A673 (cell line): ENCODE measurements at places on chromosomes 3 and 15. TPM values are rescaled to one million over a fixed set of nuclear protein-coding genes. Genes with fewer than 3 reads are reported as not detected.

Gene CATSPER2
- 2.2 and 2.9 TPM in 2 replicates for total RNA-seq

Gene CAMK2N2
- 1.3 and 2.2 TPM in 2 replicates for total RNA-seq

- DNase-seq = peak; percentile 58
- H3K36me3 ChIP-seq = no peaks in the 10 kb centered on the region
- no peak overlapping the region for H3K4me3 ChIP-seq
- H3K4me1 ChIP-seq = peaks cover 34% of the 10 kb centered on the region
- no peaks in the 10 kb centered on the region for H3K27me3 ChIP-seq
Measured at GRCh38 chr15:67109141-67110034, 44.0 kb downstream of the SMAD3 start.

GRCh38 chr3:124412644-124413043 lies 317.6 kb upstream of the UMPS start:
- DNase-seq = no peak
- no peak overlapping the region for H3K27ac ChIP-seq
- H3K4me1 ChIP-seq = no peaks in the 10 kb centered on the region
- H3K36me3 ChIP-seq = no peaks in the 10 kb centered on the region
- H3K4me3 ChIP-seq = no peak overlapping the region
- H3K27me3 ChIP-seq = no peaks in the 10 kb centered on the region

DNA sequence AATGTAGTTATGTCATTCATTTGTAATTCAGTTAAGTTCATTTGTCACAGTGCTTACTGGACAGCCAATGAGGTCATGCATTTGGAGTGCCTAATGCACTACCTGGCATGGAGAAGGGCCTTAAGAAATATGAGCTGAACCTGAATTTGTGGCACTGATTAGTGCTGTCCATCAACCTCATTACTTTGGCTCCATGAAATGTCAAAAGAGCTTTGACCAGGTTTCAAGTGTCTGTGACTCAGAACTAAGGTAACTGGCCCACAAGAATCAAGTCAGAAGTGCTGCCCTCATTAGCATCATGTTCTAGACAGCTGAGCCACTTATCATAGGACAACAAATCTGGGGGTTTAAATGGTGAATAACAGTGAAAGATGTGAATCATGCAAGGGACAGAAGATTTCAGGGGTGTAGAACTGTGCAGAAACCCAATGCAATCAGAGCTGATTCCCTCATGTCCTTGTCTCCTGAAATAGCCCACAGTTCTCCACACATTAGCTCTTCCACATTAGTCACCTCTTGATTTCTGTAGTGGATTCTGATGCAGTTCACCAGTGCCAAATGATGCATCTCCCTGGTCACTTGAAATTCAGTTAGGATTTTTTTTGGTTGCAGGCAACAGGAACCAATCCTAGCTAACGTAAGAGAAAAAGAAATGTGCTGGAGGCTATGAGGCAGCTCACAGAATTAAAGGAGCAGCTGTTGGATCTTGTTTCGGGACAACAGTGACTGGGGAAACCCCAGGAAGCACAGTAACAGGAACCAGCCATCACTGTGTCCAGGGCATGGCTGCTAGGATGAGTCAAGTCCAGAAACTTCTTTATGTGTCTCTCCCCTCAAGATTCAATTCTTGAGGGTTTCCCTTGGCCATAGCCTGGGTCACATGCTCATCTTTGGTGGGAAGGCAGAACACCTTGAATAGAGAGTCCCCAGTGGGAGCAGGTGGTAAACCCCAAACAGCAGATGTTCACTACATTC lies 38.7 kb downstream of the CHST2 start:
- no peak for DNase-seq
- H3K4me3 ChIP-seq = no peak overlapping the region
- H3K36me3 ChIP-seq = no peaks in the 10 kb centered on the region
- H3K27me3 ChIP-seq = no peaks in the 10 kb centered on the region
- no peak overlapping the region for H3K27ac ChIP-seq
- no peaks in the 10 kb centered on the region for H3K4me1 ChIP-seq

DNA sequence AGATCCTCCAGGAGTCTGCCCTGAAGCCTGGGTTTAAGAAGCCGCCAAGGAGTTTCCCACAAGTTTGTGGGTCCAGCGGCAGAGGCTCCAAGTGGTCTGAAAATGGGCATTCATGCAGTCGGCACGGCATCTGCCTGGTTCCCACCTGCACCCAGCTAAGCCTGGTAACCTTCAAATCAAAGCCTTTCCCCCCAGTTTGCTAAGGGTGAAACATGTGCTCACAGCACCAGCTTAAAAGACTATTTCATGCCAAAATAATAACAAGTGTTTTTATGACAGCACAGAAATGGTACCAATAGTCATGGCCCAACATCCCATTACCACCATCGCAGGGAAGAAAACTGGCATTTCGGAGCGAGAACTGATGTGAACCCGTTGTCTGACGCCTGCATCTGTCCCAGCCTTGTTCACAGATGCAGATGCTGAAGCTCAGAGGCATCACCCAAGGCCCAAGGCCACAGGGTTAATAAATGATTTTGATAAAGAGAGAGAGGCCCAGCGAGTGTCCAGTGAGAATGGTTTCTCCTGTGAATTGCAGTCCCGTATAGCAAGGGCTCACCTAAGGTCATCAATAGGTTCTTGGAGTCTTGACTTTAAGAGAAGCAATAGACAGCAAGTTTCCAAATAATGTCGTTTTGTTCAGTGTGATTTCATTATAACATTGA lies 188.0 kb upstream of the TPM1 start:
- no peak overlapping the region for H3K27ac ChIP-seq
- H3K27me3 ChIP-seq = no peaks in the 10 kb centered on the region
- no peaks in the 10 kb centered on the region for H3K36me3 ChIP-seq
- no peak for DNase-seq
- no peaks in the 10 kb centered on the region for H3K4me1 ChIP-seq
- H3K4me3 ChIP-seq = no peak overlapping the region
